ENCODE measurements at places on chromosomes 4 and X.

- DNase-seq: peak; percentile 61
Measured at GRCh38 chr4:55125087-55125721, at the start of gene KDR. Gene KDR, minus strand, starts transcription at chr4:55125595. Its CDS starts 302 bp downstream, at chr4:55125293.

DNA sequence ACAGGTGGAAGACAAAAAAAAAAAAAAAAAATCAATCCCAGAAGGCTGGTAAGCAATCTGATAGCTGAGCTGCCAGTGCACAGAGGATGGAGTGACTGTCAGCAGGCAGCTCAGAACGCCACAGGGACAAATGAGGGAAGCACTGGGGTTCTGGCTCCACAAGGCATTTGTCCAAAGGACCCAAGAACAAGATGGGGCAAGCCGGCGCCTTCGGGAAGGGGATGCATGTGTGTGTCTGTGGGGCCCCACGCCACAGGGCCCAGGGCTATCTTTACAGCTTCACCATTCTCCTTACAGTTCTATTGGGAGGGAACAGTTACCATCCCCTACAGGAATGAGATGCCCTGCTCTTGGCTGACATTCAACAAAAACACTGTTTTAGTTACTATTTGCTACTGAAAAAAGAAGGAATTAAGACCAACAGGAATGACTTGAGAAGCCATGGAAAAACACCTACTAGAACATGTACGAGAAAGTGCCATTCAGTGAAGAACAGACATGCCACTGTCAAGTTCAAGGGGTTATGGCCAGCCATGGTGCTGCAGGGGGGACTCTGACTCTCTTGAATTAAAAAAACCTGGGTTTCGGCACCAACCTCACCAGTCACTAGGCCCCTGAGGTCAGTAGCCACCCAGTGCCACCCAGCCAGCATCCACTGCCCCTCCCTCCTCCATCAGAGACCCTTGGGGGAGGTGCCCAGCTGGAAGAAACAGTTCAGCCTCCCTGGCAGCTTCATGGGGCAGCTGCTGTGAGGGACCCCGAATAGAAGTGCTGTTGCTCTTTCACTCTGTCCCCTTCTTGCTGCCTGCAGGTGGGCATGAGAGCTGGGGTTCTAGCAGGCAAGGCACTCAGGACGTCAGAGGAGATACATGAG, 18.5 kb downstream of the WDR1 start:
- no peak for DNase-seq

DNA sequence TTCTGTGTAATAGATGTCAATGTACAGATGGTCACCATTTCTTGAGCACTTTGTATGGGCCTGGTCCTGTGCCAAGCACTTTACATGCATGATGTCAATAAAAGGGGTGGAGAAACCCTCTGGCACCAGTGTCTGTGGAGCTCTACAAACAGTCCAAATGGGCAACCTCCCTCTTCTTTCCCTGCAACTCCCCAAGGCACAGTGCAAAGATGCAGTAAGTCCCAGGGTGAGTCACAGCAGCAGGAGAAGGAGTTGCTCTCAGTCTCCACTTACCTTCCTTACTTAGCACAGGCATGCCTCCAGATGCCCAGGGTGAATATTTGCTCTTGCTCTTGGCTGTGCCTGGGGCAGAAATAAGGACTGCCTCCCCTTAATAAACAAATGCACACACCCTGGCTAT, 4.3 kb downstream of the OCIAD2 start:
- no peak for DNase-seq

GRCh38 chrX:142804085-142804484, 221.6 kb upstream of the SPANXN4 start:
- DNase-seq: peak; percentile 26

GRCh38 chr4:84491481-84491880, 7.6 kb downstream of the NKX6-1 start:
- no peak for DNase-seq

GRCh38 chrX:118685393-118685792, 42.0 kb upstream of the IL13RA1 start:
- no peak for DNase-seq

DNA sequence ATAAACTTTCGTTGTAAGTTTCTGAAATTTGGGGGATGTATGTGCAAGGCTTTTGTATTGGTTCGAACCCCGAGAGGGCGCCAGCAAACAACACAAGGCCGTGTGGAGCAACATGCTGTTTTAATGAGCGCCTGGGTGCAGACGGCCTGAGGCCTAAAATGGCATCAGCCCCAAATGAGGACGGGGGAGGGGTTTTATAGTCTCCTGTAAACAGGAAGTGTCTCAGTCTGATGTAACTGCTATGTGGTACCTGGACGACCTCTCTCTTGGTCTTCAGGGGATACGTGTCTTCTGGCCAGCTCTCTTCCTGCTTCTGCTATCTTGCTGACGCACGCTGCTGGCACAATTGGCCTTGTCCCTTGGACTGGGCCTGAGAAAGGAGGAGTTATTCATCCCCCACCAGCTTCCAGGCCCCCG, 1348.0 kb downstream of the ADGRL3 start:
- no peak for DNase-seq

DNA sequence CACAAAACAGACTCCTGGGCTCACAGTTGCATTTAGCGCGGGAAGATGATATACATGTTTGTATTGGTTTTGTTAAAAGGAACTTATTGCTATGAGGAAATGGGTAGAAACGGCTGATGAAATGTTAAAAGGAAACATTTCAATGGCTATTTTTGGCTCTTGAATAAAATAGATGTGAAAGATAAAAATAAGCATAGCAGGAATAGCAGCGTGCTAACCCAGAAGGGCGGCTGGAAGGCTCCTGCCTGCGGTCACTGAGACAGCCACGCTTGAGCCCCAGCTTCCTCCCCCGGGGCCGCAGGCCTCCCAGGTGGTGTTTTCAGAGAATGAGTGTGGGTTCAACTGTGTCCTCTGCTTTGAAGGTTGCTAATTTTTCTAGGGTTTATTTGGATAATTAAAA, 35.0 kb upstream of the CLCN4 start:
- no peak for DNase-seq

DNA sequence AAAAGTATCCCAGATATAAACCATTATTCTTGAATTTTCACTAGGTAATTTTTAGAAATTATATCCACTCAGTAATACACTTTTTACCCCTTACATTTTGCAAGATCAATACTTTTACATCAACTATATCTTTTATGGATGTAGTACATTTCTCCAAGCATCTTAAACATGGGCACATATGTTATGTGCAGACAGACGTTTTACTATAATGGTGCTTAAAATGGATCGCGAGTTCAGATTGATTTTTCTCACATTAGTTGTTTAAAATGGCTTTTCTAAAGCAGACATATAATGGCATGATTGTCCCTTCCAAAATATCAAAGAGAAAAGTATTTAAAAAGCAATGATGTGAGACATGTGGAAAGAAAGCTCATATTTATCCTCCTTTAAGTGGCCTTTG, 786.1 kb downstream of the PDHA2 start:
- DNase-seq: no peak

GRCh38 chr4:118279328-118279727, 73.5 kb downstream of the PRSS12 start:
- no peak for DNase-seq

DNA sequence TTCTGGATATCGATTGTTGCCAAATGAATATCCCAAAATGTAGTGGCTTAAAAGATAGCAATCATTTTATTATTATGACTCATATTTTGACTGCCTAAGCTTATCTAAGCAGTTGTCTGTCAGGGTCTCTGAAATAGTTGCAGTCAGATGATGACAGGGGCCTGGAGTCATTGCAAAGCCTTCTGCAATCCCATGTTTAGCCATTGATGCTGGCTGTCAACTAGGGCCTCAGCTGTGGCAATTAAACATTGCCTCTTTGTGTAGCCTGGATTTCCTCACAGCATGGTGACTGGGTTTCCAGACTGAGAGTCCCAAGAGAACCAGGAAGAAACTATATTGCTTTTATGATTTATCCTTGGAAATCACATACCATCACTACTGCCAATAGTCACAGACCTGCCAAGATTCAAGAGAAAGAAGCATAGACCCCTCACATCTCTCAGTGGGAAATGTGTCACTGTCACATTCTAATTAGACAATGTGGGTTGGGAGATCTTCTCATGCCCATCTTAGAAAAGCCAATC, 227.3 kb upstream of the NOCT start:
- DNase-seq: no peak

- no peak for DNase-seq
Measured at GRCh38 chrX:7073336-7073735, 74.2 kb upstream of the STS start.

DNA sequence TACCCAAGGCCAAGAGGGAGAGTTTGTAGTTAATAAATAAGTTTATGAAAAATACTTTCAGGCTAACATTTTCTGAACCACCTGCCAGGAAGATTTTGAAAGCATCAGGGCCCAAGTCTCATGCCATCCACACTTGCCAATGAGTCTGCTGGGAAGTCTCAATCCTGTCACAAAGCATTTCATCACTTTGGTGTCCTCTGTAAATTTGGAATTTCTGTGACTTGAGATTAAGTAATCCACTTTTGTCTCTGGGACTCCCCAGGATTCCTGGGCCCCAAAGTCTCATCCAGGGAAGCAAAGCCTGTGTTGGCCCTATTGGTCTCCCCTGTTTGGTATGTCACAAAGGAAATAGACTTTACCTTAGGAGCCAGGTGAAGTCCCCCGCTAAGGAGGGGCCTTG, 99.2 kb upstream of the GPC4 start:
- no peak for DNase-seq

DNA sequence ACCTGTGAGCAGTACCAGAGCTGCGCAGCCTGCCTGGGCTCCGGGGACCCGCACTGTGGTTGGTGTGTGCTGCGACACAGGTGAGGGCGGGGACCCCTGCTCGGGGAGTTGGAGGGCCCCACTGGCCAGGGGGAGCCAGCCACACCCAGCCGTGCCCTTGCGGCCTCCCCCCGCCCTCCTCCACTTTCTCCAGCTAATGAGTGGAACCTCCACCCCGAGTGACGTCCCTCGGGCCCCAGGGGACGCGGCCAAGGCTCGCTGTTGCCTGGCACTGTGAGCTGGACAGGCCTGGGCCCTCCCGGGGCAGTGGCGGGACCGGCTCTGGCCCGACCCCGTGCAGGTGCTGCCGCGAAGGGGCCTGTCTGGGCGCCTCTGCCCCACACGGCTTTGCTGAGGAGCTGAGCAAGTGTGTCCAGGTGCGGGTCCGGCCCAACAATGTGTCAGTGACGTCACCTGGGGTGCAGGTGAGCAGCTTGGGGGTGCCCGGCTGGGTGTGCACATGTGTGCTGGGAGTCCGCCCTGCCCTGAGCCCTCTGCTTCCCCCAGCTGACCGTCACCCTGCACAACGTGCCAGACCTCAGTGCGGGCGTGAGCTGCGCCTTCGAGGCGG, 5.6 kb downstream of the PLXNA3 start:
- DNase-seq: no peak

- no peak for DNase-seq
Measured at GRCh38 chr4:173170182-173170778, 1.7 kb downstream of the GALNT7 start.

- DNase-seq: no peak
Measured at GRCh38 chr4:4217113-4217512, 9.6 kb downstream of the OTOP1 start.

- no peak for DNase-seq
Measured at GRCh38 chr4:102497986-102498385, 3.2 kb upstream of the NFKB1 start.

GRCh38 chr4:37661772-37662171, 24.4 kb downstream of the RELL1 start:
- DNase-seq: no peak

- peak; percentile 42 for DNase-seq
Measured at GRCh38 chrX:31038575-31039326, 33.1 kb downstream of the FTHL17 start.

DNA sequence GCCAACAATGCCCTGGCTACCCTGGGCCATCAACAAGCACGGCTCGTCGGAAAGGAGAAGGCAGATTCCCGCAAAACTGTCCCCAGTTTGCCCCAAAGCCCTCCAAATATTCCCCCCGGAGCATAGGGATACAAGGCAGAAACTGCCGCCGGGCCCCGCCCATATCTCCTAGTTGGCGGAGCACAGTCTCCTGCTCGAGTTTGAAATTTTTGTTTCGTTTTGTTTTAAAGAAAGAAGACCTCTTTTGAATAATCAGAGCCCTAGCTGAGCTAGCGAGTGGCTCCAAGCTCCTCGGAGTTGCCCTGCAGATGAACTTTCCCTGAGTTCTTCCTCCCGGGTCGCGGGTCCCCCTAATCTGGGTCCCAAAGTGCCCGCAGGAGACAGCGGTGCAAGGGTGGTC, 138.1 kb upstream of the ZIC3 start:
- no peak for DNase-seq

DNA sequence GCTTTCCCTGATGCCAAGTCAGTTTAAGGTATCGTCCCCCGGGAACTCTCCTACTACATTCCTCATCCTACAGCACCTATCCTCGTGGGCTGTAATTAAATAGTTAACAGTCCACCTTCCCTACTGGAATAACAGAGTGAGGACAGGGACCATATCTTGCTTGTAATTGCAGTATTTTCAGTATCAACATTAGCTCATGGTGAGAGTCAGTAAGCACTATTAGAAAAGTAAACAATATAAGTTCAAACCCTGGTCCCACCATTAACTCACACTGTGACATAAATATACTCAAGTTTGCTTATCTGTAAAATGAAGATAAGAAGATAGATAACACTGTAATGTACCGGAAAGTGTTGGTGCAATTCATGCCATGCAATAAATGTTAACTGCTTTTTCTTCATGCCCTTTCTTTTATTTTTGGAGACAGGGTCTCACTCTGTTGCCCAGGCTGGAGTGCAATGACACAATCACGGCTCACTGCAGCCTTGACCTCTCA, 61.3 kb downstream of the SH3RF1 start:
- DNase-seq: no peak

DNA sequence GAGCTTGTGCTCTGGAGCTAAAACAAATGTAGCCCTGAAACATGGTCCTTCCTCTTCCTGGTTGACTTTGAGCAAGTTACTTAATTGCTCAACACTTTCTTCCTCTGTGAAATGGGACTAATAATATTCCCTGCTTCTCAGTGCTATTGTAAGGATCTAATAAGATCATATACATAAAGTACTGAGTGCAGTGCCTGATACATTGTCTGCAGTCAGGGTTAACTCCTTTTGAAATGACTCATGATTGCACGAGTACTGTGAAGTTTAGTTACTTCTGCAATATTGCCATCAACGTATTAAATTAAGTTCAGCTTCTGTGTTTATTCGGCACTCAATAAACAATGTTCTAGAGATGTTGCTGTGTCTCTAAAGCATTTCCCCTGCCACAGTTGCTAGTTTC, 91.8 kb upstream of the HPRT1 start:
- DNase-seq: no peak
